ENCODE measurements at places on chromosomes 11 and 22.

- no peak for DNase-seq
Measured at GRCh38 chr22:22584722-22585121, 25.7 kb upstream of the PRAME start.

DNA sequence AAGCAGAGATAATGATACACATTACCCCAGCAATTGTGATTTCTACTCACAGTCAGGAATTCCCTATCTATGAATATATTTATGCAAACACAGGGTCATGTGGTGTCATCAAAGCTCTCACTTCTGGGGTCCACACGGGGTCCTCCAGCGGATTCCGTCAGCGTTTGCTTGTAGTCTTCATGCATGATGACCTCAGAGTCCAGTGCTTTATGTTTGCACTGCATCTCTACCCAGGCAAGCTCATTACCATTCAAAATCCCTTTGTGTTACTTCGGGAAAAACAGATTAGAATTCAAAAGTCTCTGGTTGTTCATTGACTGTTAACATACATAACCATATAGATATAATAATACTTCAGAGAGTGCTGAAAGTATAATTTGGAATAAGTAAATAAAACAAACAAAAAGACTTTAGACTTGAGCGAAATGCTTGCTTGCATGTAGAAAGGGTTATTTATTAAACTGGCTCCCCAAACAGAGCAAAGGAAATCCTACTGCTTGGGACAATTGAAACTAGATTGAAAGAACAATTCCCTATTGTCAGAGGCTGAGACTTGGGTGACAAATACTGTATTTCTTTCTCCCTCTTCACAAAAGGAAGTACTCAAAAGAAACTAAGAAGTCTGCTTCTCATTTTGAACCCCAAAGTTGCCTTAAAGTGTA is 423.1 kb downstream of the ETS1 start:
- DNase-seq = no peak

DNA sequence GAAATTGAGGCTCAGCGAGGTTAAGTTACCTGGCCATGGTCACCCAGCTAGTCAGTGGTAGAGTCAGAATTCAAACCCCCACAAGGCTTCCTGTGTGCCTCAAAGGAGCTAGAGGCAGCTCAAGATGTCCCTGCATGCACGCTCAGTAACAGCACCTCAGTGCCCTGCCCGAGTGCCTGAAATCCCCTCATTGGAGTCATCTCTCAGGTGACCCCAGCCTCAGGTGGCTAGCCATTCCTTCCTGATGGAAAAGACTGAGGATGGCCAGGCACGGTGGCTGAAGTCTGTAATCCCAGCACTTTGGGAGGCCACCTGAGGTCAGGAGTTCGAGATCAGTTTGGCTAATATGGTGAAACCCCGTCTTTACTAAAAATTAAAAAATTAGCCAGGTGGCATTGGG is 36.9 kb downstream of the LIF start:
- DNase-seq = no peak

- no peak for DNase-seq
Measured at GRCh38 chr11:390175-390574, 3.8 kb upstream of the PKP3 start.

DNA sequence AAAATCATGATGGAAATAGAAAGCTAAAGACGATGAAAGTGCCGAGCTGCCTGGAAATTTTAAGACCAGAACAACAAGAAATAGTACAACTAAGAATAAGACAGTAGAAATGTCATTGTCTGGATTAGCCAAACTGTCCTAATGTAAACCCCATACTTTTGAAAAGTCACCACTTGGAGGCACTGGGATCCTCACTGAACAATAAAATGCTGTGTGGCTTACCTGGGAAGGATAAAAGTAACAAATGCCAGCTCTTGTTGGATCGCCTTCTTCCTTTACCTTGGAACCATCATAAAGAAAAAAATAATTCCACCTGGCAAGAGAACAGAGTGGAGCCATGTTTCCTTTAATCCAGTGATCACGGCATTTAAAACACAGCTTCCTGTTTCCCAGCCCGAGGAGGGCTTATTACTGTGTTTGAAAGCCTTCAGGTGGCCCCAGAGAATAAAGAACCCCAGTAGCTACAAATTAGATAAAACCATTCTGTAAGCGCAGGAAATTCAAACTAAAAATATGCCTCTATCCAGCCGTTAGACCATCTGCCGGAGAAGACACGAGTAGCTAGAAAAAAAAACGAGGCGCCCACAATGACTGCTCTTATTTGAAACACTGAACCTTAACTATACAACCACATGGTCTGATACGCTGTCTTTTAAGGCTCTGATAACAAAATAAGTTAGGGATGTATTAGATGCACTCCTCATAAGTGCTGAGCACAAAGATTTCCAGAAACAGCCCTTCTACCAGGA is 4.4 kb downstream of the HPS4 start:
- no peak for DNase-seq

DNA sequence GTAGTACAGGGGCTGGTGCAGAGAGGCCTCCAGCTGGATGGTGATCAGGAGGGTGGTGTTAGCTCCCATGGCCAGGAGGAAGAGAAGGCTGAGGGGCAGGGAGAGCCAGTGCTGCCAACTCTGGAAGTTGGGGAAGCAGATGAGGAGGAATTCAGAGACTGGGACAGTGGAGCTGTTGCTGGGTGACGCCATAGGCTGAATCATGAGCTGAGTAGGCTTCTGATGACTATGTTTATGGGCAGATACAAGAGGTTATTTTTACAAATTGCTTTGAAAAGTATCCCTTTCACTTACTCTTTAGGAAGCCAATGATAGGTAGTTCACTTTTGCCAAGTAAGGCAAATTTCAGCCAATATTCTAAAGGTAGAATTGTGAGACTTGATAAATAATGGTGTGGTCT is 3.1 kb downstream of the OR56A1 start:
- peak; percentile 20 for DNase-seq

DNA sequence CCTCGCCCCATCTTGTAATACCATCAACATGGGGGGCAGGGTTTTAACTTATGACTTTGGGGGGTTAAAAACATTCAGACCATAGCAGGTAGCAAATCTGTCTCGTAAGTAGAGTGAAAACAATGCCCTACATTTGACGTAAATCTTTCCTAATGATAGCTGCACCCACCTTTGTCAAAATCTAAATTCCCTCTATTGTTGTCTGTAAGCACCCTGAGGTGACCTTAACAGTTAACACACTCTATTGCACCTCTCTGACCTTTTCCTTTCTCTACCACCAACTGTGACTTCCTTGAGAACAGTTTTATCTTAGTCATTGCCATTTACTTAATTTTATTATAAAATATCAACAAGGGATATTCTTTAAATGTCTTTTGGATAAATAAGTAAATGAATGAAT is 1024.9 kb upstream of the CNTN5 start:
- DNase-seq = no peak

- DNase-seq = no peak
Measured at GRCh38 chr22:38974826-38975175, 7.3 kb upstream of the APOBEC3B start.

DNA sequence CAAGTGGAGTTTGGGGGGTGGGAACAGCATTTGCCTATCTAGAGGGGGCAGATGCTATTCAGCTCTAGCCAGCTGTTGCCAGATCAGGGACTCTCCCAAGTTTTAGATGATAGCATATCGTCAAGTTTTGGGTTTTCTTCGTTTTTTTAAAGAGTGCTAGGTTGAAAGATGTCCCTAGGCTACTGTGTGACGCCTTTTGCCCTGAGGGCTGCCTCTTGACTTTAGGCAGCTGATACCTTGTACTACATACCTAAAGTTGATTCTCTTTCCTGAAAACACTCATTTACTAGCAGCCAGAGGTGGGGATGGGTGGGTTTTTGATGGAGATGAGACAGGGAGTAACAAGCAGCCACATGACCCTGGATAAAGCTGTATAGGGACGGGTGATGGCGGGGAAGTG is 87.1 kb downstream of the ABTB2 start:
- no peak for DNase-seq

DNA sequence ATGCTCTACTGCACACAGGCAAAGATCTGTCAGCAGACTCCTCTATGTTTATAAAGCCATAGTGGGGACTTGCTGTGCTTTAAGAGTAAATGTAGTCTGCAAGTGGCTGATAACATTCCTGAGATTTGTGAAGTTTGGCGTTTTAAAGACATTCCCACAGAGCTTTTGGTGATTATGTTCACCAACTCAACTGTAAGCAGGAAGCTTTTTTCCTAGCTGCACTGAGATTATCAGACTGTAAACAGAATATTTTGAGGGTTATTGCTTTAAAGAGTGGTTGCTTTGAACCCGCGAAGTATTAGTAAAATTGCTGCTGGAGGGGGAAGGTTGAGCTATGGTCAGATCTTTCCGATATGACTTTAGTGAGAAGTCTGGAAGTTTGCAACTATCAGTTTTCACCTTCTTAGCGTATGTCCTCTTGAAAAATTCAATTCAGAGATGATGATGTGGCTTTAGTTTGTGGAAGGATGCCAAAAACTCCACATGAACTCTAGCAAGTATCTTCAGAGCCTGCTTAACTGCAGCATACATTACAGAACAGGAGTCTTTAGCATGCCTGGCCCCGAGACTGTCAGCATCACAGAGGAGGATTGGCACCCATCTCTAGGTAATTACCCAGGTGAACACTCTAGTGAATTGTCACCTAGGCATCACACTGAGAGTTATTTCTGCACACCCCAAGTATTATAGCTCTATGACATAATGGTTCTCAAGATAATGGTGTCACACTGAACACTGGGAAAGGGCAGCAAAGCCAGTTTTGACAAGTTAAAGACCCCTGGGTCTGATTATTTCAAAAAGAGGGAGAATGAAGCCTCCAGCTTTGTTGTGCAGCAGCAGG is 89.9 kb downstream of the MTNR1B start:
- no peak for DNase-seq

DNA sequence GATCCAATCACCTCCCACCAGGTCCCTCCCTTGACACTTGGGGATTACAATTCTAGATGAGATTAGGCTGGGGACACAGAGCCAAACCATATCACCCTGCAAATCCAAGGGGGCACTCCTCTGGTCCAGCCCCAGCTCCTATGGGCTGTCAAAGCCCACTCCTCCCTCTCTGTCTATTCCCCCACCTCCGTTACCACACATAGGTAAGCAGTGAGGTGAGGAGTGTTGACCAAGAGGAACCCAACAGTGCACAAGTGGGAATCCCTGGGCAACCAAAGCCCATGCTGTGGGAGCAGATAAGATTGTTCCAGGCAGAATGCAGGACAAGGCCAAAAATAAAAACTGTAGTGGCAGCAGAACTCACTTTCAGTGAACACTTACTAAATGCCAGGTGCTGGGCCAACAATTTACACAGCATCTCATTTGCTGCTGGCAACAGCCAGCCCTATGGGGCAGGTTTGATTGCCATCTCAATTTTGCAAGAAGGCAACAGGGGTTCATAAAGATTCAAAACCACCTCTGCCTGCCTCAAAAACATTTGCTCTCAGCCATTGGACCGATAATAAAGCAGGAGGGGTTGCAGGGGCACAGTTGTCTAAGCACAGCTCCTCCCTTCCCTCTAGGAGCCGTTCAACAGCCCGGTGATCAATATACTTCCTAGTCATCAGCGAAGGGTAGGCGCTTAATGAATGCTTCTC is 8.9 kb downstream of the SDF2L1 start:
- DNase-seq = no peak

DNA sequence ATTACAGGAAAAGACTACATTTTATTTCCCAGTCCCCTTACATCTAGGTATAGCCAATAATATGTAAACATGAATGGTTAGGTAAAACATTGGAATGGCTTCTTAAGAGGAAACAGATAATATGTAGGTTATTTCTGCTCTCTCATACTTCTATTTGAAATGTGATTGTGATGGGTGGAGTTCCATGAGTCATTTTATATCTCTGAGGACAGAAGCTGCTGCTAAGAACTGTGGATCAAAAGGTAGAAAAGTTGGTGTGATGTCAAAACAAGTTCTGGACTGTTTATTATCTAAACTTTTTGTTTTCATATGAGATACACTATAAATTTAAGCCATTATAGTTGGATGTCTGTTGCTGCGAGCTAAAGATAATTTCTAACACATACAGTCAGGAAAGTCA is 799.4 kb upstream of the TENM4 start:
- DNase-seq = no peak

- no peak for DNase-seq
Measured at GRCh38 chr11:59573216-59573615, 42.4 kb downstream of the OSBP start.

- DNase-seq = peak; percentile 61
Measured at GRCh38 chr11:118691926-118692830, 12.7 kb upstream of the TREH start.

DNA sequence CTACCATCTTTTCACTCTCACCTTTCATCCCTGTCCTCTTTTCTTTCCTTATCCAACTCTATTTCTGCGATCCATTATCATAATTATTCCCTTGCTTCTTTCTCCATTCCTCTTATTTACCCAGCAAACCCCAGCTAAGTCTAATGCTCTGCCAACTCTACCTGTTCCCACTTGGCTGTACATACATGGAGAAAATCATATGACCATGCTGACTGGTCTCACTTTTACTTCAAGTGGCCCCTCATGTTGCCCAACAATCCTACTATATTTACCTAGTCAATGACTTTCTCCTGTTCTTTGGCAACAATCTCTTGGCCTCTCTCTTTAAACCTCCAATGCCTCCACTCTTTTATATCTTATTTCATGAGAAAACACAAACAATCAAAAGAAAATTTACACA is 94.1 kb downstream of the USP35 start:
- no peak for DNase-seq

GRCh38 chr22:19499880-19500242 is 20.1 kb downstream of the CDC45 start:
- DNase-seq = no peak

DNA sequence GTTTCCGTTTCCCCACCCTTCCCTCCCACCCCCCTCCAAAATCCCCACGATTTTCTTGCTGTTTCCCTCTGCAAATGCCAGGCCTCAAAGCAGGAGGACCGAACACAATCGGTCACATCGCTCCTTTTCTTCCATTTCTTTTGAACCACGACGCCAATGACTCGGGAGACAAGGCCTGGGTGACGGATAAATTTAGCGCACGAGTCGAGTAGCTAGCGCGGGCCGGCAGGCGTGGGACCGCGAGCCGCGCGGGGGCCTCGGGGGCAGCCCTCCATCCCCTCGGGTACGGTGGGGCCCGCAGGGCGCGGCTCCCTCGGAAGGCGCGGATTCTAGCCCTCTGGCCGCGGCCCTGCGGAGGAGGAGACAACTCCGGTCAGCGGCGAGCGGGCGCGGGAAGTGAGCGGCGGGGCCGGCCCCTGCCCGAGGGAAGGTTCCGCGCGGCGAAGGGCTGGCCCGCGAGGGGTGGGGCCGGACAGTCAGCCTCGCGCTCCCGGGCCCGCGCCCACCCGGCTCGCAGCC is 414 bp downstream of the JOSD1 start:
- peak; percentile 74 for DNase-seq

- DNase-seq = no peak
Measured at GRCh38 chr11:25988178-25988577, 343.8 kb upstream of the ANO3 start.

DNA sequence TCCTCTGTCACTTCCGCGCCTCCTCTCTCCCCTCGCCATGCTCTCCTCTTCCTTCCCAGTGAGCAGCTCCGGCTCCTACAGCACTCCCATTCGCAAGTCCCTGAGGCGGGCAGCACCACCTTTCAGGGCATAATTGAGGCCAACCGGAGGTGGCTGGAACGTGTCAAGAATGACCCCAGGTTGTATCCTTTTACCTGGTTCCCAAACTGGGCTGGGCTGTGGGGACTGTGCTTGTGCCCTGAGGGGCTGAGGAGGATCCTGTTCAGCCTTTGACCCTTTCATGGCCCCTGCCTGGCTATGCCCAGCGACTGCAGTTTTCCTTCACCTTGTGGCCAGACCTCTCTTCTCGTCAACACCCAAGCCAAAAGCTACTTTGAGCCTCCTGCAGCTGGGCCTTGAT is 84.1 kb downstream of the CEP164 start:
- no peak for DNase-seq

Data from MG63 (cell line).